OCI-LY7 (cell line): ENCODE measurements at places on chromosomes 6 and 20.

- DNase-seq: no peak
Observed at GRCh38 chr20:25030649-25031207, 27.2 kb downstream of the ACSS1 start.

DNA sequence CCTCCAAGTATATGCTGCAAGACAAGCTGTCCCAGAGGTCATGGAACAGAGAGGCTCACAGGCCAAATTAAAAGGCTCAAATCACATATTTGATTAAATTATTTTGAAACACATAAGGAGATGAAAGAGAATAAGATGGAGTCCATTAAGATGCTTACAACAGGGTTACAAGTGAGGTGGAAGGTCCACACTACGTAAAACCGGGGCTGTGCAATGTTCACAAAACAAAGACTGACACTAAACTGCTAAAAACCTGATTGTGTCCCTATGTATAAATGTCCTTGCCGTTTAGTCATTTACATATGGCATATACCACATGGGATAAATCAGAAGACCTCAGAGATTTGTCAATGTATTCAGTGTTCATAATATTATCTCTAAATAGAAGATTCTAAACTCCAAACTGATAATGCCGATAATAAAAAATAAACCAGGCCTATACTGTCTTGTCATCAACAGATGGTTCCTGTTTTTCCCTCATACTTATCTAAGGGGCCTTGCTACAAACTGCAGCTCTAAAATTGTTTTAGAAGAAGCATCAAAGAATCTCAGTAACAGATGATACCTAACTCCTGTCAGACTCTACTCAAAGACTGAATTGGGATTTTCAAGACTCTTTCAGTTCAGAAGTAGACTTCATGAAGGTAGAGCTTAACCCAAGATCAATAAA lies 51.8 kb upstream of the RIPOR2 start:
- no peak for DNase-seq

DNA sequence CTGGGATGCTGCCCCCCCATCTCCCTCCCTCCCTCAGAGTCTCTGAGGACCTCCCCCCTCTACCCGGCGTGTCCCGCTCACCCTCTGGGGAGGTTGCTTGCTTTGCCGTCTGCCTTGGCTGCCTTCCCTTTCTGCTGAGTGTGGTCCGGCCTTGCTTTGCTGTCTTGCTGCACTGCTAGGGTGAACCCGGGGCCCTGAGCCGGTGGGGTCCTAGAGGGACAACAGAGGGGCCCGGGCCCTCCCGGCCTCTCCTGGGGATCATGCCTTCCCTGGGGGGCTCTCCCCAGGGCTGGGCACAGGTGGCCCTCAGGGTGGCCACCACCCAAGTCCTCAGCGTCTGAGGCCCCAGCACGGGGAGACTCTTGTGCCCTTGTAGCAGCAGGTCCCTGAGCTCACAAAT lies 19.3 kb downstream of the SLCO4A1 start:
- DNase-seq: no peak

DNA sequence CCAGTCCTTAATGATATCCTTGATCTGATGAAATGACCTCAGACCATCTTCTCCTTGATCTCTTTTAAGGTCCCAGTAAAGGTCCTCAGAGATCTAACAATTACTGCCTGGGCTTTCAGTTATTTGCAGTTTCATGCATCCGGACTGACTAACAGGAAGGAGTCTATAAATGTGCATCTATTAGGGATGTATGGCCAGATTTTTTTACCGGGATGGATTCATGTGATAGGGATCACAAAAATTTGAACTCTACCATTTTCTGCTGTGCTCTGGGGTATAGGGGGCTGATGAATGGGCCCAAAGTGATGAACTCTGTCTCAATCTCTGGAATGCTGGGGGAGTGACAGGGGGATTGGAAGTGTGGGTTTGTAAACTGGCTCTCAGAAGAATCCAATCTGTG lies 36.2 kb upstream of the SCUBE3 start:
- DNase-seq: no peak

DNA sequence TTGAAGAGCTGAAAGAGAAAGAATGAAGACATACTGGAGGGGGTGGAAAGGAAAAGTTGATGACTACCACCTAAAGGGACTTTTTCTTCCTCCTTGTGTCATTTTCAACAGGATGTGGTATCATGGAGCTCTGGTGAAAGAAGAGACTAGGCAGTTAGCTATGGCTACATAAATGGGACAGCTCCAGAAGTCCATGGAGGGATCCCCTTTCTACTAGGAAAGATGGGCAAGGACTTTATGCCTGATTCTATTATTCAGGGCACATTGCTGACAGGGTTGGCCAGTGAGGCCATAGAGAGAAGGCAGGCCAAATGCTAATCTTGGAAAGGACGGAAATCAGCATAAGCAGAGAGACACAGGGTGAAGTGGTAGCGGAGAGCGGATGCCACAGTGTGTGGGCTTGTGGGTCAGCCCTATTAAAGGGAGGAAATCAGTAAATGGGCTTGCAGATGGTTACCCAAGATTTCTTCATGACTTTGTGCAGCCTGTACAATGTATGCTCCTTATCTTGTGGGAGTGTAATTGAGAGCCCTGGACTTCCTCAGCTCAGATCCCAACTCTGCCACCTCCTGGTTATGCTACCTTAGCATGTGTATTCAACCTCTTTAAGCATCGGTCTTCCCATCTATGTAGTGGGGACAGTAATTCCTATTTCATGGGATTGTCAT lies 77.4 kb upstream of the TMEM170B start:
- DNase-seq: peak; percentile 56

- DNase-seq: no peak
Observed at GRCh38 chr20:10963717-10964266, 290.0 kb upstream of the JAG1 start.

DNA sequence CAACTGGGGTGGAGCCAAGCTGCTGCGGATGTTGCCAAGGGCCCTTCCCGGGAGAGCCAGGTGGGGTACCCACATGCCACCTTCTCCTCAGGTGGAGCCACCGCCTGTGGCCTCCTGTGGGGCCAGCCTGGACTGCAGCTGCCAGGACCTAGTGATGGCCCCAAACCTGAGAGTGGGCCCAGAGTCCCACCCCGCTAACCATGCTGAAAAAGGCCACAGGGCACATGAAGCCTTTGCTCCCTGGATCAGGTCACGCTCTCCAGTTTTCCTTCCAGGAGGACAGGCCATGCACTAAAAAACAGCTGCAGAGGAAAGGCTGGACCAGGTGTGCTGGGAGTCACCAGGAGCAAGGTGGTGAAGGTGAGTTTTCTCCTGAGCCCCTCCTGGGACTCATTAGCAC lies 73.9 kb upstream of the SLC22A16 start:
- no peak for DNase-seq

DNA sequence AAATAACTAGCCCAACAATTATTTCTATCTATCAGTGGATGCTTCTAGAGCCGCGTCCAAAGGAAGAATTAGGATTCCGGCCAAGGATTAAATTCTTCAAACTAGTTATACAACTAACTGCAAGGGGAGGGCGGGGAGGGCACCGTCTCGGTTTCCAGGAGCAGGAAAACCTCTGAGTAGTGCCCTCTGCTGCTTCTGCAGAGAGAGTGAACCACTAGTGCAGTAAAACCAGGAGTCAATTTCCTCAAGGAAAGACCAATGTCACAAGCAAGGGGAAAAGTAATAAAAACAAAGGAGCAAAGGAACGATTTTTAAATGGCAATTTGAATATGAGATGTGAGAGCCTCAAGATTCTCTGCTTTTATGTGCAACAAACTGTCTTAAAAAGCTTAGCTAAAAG lies 16.5 kb upstream of the UBE2J1 start:
- peak; percentile 29 for DNase-seq

GRCh38 chr6:45365036-45365435 lies 12.7 kb downstream of the SUPT3H start:
- DNase-seq: no peak

DNA sequence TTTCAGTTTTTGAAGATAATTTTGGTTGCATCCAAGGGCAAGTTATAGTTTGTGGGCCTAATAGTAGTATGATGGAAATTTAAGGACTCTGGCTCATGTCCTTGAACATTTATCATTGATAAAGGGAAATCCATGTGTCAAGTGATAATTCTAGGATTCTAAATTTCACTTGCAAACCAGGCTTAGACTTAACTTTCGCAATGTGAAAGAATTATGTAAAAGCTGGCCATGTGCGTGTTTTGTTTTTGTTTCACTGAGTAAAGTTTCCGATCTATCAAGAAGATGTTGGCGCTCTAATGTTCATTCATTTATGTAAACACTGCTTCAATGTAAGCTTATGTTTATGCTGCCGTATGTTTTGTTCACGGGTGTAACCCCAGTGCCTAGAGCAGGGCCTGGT lies 302.0 kb downstream of the SOX4 start:
- DNase-seq: no peak

DNA sequence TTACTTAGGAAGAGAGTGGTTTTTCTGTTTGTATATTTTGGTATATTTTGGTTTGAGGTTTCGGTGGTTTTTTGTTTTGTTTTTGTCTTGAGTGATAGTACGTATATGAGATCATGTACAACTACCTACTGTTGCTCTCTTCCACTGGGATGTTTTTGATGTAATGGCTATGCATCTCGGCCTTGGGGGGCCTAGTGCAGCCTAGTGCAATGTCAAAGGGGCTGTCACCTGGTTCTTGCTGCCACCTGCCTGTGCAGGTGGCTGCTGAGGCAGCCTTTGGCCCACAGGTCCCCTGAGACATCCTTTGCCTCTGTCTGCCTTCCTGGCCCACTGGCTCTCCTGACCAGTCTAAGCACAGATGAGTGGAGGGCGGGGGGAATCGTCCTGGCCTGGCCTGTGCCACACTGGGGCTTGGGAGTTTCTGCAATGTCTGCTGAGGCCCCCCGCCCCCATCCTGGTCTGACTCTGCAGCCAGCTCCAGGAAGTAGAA lies 546.6 kb downstream of the CD83 start:
- DNase-seq: peak; percentile 98

GRCh38 chr6:122984393-122984792 lies 11.6 kb upstream of the CLVS2 start:
- DNase-seq: no peak

GRCh38 chr6:71410164-71410566 lies 121.6 kb downstream of the OGFRL1 start:
- peak; percentile 45 for DNase-seq

GRCh38 chr6:110337486-110337885 lies 20.7 kb downstream of the METTL24 start:
- DNase-seq: no peak

GRCh38 chr6:135299256-135299655 lies 118.1 kb downstream of the MYB start:
- DNase-seq: no peak

- no peak for DNase-seq
Observed at GRCh38 chr6:35084041-35084491, 57.1 kb downstream of the TCP11 start.

DNA sequence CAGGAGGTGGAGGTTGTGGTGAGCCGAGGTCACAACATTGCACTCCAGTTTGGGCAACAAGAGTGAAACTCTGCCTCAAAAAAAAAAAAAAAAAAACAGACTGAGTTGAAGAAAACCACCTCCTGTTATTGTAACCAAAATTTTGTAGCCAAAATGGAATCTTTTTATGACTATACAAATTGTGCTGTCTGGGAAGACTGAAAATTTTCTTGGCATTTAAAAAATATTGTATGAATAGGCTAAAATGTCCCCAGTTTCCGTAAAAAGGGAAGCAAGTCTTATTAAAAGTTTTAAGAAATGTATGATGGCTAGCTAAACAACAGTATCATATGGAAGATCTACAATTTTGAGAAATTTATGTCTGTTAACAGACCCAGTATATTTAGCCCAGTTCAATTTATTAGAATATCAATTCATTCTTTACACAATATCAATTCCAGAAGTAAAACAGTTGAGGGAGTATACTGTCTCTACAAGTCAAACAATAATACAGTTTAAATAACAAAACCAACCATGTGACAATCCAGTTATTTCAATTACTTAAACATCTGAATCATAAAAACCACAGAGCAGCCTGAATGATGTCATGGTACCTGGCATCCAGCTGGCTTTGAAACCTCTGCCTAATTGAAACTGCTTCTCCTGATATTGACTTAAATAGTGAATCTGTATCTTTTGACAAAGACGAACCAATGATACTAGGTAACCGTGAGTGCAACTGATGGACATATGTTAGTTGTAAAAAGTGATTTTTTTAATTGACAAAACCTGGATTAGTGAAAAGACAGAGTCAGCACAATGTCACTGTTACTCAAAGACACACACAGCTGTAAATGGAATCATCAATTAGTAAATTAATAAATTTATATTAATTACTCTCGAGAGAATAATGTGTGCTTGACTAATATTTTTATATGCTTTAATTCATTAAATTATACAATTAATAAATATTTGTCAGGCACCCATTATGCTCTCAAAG lies 166.6 kb upstream of the MARCKS start:
- no peak for DNase-seq

DNA sequence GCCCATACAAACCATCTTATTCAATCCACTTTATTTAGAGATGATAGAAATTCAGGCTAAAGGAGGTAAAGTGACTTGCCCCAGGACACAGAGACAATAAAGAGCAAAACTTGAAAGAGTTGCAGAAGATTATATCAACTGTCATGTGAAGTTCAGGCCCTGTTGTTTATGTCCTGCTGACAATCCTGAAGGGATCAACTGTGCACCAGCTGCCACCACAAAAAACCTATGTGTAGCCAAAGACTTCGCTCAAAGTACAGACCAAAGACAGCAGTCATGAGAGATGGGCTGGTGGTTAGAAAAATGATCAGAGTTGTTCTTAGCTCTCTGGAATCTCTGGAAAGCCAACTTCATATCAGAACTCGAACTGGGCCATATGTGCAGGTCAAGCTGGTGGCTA lies 16.0 kb upstream of the CITED2 start:
- DNase-seq: no peak
